ENCODE measurements at places on chromosomes 7 and 10.

- DNase-seq: no peak
Observed at GRCh38 chr7:127652333-127653248, 597 bp downstream of the SND1 start.

- no peak for DNase-seq
Observed at GRCh38 chr7:36736090-36736898, 12.0 kb upstream of the AOAH start.

GRCh38 chr10:112136486-112137153 lies 46.9 kb downstream of the GPAM start:
- no peak for DNase-seq

DNA sequence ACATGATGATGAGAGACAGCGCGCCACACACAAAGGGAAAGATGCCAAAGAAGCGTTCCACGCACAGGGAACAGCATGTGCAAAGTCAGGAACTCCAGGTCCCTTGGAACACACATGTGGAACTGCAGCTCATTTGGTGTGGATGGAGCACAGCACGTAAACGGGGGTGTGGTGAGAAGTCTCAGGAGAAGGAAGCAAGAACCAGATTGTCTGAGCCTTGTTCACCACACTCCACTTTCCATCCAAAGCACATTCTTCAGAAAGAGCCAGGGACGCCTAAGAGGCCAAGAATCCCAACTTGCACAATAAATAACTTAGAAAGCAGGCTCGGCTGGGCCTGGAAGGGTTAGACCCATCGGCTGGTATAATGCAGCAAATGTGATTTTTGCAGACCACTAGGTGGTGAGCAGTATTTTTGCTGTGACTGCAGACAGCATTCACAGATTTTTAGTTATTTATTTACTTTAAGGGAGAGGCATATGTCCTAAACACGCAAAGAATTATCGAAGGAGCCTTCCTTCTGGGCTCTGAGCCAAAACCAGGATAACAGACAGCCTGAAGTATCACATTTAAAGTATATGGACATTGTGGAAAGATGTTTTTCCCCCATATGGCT lies 27.9 kb upstream of the ASCC1 start:
- no peak for DNase-seq

DNA sequence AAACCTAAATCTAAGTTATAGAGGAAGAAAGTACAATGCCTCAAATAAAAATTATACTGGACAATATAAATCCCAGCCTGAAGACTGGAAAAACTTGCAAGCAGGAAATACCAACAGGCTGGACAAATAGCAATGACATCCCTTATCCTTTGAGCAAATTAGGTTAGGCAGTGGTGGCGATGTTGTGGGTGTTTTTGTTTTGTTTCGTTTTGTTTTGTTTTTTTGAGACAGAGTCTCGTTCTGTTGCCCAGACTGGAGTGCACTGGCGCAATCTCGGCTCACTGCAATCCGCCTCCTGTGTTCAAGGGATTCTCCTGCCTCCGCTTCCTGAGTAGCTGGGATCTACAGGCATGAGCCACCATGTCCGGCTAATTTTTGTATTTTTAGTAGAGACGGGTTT lies 57.3 kb upstream of the TES start:
- DNase-seq: no peak

DNA sequence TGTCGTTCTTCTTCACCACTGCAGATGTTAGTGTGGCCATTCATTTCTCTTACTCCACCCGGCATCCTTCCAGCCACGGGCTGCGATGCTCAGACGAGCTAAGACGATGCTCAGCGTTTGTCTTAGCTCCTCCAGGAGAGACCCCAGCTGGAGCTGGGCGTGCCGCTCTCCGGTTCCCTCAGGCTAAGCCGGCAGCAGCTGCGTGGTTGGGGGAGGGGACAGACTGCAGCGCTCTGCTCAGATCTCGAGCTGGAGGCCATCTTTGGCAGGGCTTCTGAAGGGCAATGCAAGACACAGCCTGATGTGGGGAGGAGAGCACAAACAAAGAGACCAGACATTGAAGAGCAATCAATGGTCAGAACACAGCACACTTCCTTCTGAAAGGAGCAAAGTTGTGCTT lies 4.8 kb downstream of the INA start:
- DNase-seq: no peak
